ENCODE measurements at places on chromosomes 6 and 20.

- no peak for DNase-seq
These were observed 23.6 kb downstream of the MBOAT1 start for GRCh38 chr6:20188630-20189075.

GRCh38 chr6:120966321-120966720, 368.0 kb downstream of the TBC1D32 start:
- no peak for DNase-seq

DNA sequence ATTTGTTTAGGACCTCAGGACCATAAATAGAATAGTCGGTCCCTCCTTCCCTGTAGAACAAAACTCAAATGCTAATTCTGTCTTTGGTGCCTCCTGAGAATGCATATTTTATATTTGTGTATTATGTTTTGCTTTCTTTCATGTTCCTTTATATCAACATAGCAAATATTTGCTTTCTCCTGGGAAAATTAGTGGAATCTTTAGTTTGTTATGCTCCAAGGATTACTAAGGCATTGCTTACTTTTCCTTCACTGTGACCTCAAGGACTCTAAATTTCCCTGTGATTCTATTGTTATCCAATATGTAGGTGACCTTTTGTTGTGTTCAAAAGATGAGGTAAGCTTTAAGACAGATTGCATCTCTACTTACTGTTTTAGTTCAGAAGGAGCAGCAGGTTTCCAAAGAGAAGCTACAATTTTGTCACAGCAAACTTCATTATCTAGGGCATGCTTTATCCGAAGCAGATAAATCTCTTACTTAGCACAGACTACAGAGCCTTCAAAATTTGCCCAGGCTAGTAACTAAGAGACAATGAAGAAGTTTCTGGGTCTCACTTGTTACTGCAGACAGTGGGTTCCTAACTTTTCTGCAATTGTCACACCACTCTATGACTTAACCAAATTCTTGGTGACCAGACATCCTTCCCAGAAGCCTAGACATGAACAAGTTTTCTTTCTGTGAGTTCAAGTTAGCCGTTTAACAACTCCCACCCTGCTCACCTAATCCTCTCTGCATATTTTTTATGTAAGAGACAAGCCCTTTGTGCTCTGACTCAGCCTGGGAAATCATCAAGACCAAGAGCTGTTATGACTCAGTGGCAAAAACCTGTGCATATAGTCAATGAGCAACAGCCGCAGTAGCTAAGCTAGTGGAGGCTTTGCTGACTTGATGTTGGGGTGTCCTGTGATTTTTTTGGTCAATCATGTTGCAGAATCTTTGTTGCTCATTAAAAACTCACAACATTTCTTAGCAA, 378.8 kb downstream of the QKI start:
- DNase-seq, result no peak

DNA sequence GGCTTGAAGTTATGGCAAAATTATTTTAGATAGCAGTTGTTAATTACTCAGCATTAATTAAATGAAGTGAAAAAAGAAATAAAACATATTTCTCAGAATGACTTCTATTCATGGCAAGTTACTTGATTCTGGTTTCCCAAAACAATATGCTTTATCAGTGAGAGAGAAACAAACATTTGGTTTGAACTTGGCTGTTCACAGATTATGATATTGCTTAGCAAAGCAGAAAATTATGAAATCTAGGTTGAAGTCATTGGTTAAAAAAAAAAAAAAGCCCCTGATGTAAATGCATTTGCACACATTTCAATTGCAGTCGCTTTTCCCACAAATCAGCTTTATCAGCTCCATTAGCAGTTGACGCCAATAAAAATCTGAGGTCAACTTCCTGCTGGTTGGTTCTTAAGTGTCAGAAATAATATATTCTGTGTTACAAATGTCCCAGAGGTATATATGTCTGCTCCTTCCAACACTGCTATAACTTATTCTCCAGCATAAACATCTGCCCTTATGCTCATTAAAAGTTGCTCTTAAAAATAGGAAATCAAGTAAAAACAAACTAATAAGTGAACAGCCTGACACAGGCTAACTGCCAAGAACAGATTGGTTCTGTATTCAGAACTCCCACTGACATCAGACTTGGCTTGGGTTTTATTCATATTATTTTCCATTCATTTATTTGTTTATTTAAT, 275.4 kb downstream of the PHF3 start:
- DNase-seq, result no peak

DNA sequence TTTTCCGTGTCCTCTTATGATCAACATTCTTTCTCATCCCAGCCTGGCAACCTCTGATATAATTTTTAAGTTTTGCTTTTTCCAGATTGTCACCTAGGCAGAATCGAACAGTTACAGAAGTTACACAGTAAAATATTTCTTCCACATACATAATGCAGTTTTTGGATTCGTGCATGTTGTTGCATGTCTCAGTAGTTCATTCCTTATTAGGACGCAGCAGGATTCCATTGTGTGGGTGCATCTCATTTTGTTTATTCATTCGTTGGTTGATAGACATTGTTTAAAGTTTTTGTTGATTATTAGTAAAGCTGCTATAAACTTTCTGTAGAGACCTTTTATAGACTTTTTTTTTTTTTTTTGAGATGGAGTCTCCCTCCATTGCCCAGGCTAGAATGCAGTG, 284.3 kb upstream of the FERMT1 start:
- no peak for DNase-seq

GRCh38 chr20:50611128-50611810, 80.1 kb downstream of the RIPOR3 start:
- no peak for DNase-seq

DNA sequence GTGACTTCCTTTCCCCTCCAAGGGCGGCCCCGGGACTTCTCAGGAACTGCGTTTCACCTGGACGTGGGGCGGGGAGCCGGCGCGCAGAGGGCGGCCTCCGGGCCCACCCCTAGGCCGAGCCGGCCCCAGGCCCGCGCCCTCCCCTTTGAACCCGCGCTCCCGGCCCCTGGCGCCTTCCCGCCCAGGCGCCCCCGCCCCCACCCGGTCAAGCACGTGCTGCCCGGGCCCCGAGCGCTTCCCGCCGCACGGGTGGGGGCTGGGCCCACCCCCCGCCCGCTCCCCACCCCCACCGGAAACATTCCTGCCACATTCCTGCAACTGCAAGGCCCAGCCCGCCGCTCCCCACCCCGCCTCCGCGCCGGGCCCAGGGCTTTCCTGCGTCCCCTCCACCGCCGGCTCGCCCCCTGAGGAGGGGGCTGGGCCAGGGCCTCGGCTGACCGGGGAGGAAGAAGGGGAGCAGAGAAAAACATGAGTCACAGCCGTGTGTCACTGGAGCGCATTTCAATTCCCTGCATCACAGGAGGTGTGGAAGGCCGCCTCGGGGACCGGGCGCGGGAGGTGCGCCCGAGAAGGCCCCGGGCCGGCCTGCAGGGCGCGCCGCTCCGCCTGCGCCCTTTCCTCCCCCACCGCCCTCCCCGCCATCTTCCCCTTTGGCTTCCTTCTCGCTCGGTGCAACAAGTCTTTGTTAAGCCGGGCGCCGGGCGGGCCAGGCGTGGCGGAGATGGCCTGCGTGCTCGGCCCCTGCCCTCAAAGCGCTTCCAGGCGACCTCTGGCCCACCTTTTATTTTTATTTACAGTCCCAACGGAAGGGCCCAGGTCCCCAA, 1.2 kb upstream of the HMGA1 start:
- DNase-seq, result peak; percentile 66

DNA sequence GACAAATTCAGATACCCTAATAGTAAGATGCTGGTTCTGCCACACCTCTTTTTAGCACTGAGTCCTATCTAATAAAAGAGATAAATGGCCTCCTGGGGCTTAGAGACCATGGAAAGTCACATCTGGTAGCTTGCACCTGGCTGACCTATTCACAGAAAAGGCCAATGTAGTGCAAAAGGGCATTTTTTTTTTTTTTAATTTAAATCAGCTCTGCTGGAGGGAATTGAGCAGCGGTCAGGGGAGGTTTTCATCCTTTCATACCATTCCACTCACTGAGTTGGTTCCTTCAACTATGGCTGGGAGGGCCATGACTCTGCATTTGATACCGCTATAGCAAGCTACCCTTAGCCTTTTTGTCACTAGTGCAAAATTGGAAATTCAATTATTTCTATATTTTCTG, 20.1 kb upstream of the HS3ST5 start:
- no peak for DNase-seq

- no peak for DNase-seq
These were observed 136.5 kb upstream of the SYNDIG1 start for GRCh38 chr20:24332956-24333355.

GRCh38 chr20:33685328-33686099, 671 bp downstream of the E2F1 start:
- DNase-seq, result no peak

DNA sequence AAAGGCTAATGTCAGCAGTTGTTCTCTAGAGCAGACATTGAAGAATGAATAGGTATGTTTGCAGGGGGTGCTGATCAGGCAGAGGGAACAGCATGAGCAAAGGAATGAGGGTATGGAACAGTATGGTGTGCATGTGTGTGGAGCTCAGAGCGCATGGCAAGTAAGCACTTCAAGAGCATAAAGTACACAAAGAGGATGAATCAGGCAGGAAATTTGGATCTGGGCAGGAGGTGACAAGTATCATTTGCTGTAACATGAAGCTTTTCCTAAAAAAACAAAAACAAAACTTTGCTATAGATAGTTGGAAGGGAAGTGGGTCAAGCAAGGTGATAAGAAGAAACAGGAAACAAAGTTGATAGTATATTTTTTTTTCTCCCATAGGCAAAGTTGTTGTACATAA, 746.8 kb downstream of the HDGFL1 start:
- DNase-seq, result no peak

DNA sequence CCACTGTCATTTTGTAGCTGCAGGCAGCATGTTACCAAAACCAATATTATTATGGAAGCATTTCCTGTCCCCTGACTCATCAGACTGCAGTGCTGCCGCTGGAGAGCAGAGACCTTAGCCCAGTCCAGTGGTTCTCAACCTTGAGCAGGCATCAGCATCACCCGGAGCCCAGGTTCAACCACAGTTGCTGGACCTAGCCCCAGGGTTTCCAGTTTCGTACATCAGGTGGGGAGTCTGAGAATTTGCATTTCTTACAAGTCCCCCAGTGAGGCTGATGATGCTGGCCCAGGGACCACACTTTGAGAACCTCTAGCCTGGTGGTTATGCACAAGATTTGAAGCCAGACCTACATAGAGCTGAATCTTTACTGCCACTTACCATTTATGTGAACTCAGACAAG, 47.3 kb downstream of the LY86 start:
- DNase-seq, result no peak
